ENCODE measurements at places on chromosomes 5 and 9. TPM values are rescaled to one million over a fixed set of nuclear protein-coding genes. Genes with fewer than 3 reads are reported as not detected.

The AFAP1L1 gene
- total RNA-seq, result 226 TPM

The CACNA1B gene
- 0.09 TPM for total RNA-seq

The NREP gene
- 27.6 TPM for total RNA-seq

The CATSPER3 gene
- total RNA-seq, result under 0.01 TPM

The HCN1 gene
- total RNA-seq, result not detected

The OLFML2A gene
- total RNA-seq, result 4.6 TPM

The PCDH1 gene
- total RNA-seq, result 5.7 TPM

The CAAP1 gene
- total RNA-seq, result 15.8 TPM

The PFN3 gene
- total RNA-seq, result not detected

The CTXN3 gene
- not detected for total RNA-seq

The SPATA31D4 gene
- total RNA-seq, result not detected

The ZNF622 gene
- total RNA-seq, result 32.8 TPM

The SMIM32 gene
- not detected for total RNA-seq

The SLC34A1 gene
- not detected for total RNA-seq

The CD274 gene
- 3.7 TPM for total RNA-seq

The EXOSC3 gene
- 23.5 TPM for total RNA-seq

The PCDHGA3 gene
- total RNA-seq, result 0.54 TPM

The MRPL41 gene
- total RNA-seq, result 45.6 TPM

The PROB1 gene
- 3.7 TPM for total RNA-seq

The LVRN gene
- 0.22 TPM for total RNA-seq

The GABRB2 gene
- total RNA-seq, result not detected

The PCDHB9 gene
- 0.22 TPM for total RNA-seq

The DCTN3 gene
- total RNA-seq, result 80.4 TPM

The ORM2 gene
- total RNA-seq, result not detected

The PSMD5 gene
- 22.0 TPM for total RNA-seq

The PALM2AKAP2 gene
- 0.09 TPM for total RNA-seq

Data from dermis lymphatic vessel endothelial cell (primary cell).